ENCODE measurements at places on chromosomes 2 and 18.
A peak's percentile ranks its signal among the peaks of the same experiment; 100 is the strongest.

- no peak for DNase-seq
Measured at GRCh38 chr2:105187531-105187930, 54.0 kb upstream of the GPR45 start.

DNA sequence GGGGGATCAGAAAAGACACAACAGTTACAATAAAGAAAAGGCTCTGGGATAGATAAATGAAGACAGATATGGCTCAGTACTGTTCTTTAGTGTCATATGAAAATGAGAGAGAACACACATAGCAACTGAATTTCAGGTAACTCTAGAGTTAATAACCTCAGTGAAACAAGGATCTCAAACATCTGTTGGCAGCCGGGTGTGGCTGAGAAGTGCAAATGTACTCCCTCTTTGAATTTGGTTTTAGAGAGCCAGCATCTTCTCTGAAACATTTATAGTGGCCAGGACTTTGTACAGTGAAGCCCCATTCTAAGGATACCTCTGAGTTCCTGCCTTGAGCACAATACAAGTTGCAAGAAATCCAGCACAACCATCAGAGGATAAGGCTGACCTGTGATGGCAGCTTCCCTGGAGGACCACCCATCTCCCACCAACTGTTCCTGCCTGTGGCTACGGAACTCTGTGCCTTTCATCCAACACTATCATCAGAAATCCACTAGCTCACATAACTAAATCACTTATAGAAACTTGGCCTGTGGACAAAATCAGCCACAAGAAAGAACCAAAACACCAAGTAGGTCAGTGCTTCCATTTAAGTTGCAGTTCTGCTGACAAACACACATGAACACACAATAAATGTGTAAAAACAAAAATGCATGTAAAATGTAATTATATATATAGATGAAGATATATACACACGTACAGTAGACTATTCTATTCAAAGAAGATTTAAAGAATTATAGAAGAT is 37.3 kb upstream of the PEX13 start:
- DNase-seq: no peak

- no peak for DNase-seq
Measured at GRCh38 chr2:101080211-101081068, 70.7 kb downstream of the TBC1D8 start.

GRCh38 chr2:44550561-44550960 is 188.8 kb downstream of the CAMKMT start:
- peak; percentile 9 for DNase-seq

DNA sequence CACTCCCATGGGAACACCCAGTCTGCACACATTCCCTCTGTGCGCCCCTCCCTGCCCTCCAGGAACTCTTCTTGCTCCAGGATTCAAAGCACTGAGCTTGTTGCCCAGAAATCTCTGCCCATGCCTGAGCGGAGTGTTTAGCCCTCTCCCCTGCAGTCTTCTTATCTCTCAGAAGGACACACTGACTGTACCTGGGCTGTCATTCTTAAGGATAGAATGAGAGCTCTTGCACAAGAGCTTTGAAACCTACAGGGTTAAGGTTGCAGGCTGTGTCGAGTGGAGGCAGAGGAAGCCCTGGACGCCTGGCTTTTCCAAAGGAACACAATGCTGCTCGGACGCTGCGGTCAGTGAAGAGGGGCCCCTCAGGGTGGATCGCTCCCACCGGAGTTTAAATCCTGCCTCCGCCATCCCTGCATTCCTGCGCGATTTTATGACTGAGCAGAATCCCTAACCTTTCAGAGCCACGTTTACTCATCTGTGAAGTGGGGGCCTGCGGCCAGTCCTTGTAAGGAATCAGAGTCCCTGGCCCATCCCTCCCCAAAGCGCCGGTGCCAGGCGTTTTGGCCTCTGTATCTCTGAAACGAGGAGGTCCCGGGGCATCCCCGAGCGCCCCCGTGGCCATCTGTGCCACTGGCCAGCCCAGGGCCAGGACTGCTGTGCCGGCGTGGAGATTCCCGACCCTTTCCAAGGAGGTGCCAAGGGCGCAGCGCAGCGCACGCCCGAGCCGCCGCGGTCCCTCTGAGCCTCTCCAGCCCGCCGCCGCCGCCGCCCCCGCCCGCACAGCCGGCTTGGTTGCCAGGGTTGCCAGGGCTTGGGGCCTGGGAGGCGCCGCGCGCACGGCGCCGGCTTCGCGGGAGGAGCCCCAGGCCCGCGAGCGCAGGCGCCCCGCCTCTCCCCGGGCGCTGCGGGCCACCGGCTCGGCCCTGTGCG is 58.9 kb downstream of the FAM168B start:
- DNase-seq: peak; percentile 38

- no peak for DNase-seq
Measured at GRCh38 chr18:13641551-13642439, 84.6 kb downstream of the FAM210A start.

DNA sequence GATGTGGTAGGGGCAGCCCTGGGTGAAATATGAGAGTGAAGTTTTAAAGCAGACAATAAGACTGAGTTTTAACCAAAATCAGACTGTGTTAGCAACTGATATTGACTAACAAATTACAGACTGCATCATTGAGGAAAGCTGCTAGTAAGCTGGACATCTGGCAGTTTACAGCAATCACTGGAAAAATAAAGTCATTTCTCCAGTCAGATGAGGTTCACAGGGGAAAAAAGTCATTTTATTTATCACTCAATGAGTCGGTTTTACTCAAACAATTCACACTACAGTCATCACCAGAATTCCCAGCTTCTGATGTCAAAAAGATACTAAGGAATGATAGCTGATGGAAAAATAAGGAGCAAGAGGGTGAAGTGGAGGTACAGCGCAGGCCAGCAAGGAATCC is 10.5 kb upstream of the TMEM177 start:
- DNase-seq: no peak

DNA sequence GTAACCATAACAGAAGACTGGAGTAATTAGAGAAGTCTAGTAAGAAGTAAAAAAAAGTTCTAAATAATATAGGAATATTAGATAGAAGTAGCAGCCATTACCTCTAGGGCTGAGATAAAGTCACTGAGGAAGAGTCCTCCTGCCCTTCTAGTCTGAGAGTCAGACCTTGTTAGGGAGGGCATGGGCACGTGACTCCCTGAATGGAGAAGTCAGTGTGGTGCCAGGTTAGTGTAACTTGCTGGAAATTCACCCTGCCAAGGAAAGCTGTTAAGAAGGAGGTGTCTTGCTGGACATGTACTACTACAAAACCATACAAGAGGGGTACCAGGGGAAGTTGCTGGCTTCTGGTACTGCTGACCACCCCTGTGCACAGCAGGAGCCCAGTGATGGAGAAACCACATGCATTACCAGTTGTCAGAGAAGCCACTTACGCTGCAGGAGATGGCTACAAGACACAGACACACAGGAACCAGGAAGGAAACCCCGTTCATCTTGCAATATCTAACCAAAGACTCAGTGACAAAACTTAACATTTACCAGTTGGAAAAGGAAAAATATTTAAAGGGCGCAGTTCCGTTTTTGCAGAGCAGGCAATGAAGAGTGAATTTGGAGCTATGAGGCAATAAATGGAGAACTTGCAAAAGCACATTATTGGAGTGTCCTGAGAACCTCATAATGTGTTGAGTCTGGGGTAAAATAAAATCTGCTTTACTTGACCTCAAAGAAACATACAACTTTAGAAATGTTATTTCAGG is 77.2 kb upstream of the TLK1 start:
- no peak for DNase-seq

DNA sequence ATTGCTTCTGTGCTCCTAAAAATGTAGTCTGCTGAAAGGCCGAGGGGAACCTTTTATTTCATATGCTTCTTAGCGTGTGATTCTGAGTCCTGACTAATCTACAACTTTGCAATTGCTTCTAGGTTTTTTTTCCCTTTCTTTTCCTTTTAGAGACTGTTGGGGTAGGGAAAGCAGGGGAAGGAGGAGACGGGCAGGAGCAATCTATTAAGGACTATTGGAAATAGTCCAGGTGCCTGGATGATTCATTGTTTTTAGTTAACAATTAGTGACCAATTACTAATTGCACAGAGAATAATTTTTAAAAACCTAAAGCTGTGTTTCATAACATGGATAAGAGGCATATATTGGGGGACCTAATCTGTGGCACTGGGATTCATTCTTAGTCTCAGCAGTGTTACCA is 49.4 kb upstream of the STON1 start:
- no peak for DNase-seq

- DNase-seq: no peak
Measured at GRCh38 chr2:193187816-193188215, 993.1 kb upstream of the TMEFF2 start.

DNA sequence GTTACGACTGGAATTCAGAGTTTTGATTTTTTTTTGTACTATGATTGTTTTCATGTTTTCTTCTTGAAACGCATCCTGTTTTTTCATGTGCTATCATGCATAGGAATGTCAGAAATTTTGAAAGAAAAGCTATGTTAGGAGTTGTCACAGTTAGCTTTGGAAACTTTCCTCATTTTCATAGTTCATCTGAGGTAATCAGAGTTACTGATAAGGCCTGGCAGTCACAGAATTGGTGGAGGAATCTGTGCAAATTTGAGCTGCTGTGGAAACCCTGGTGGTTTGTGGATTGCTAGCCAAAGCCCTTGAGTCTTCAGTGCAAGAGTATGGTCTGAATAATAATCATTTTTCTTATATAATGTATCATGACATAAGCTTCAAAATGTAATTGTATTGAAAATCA is 401.0 kb downstream of the CNTNAP5 start:
- DNase-seq: no peak

DNA sequence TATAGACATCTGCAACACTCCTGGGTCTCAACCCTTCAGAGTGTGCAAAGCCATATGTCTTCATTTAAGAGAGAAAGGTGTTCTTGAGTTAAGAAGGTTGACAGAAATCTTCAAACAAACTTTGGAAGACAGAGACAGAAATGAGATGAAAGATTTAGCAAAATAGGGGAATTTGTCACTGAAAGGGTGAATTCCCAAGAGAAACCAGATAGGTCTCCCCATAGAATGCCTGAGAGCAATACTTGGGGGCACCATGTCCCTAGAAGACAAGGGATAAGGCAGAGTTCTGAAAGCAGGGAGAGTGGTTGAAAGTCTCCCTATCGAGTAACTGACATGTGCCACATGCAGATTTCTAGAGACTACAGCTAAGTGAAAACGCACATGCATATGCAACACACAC is 50.0 kb downstream of the AP1S3 start:
- DNase-seq: no peak

- DNase-seq: peak; percentile 87
Measured at GRCh38 chr2:85418132-85419008, at the start of gene SH2D6. SH2D6 (plus strand) TSS chr2:85418714; CDS start chr2:85429466, 10,752 bp downstream.

DNA sequence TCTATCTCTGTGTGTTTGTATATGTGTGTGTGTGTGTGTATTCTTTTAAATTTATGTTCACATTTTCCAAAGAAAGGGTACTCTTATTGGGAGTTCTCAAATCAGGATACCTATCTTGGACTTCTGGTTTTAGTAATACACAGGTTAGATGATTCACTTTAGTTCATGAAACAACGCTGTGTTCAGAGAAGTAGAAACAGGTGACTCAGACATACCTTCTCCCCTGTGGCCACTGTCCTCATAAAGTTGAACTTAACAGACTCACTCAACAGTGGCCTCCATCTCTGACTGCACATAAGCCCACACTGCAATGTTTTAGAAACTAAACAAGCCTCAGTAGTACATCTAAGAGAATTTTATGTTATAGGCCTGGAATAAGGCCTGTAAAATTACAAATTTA is 566.6 kb upstream of the VRK2 start:
- no peak for DNase-seq

DNA sequence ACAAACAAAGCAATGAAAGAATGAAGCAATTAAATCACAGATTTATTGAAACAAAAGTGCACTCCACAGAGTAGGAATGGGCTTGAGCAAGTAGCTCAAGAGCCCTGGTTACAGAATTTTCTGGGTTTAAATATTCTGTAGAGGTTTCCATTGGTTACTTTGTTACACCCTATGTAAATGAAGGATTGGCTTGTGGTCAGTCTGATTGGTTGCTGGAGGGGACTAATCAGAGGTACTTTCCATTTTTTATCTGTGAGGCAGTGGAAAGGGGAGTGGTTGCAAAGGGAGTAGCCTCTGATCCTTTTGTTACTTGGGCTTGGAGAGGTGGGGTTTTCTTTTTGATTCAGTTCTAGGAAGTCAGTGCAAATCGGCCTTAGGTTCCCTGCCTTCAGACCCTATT is 253.3 kb downstream of the ARL6IP6 start:
- no peak for DNase-seq

DNA sequence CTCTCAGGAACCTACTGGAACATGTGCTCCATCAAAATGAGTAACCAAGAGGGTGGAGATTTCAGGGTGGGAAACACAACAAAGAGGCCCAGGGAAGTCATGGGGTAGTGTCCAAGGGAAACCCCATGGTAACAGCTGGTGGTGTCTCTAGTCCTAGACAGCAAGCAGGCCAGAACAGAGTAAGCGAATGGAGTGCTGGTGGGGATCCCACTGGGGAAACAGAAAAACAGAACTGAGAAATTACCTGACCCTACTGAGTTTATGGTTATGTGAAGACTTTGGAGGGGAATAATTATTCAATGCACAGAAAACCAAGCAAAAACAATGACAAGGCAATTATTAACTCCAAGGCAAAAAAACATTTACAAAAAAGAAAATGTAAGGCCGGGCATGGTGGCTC is 16.9 kb downstream of the ERCC3 start:
- no peak for DNase-seq

- DNase-seq: no peak
Measured at GRCh38 chr2:222545823-222546795, 109.8 kb downstream of the FARSB start.

- DNase-seq: no peak
Measured at GRCh38 chr18:3508576-3509549, 58.9 kb downstream of the TGIF1 start.

DNA sequence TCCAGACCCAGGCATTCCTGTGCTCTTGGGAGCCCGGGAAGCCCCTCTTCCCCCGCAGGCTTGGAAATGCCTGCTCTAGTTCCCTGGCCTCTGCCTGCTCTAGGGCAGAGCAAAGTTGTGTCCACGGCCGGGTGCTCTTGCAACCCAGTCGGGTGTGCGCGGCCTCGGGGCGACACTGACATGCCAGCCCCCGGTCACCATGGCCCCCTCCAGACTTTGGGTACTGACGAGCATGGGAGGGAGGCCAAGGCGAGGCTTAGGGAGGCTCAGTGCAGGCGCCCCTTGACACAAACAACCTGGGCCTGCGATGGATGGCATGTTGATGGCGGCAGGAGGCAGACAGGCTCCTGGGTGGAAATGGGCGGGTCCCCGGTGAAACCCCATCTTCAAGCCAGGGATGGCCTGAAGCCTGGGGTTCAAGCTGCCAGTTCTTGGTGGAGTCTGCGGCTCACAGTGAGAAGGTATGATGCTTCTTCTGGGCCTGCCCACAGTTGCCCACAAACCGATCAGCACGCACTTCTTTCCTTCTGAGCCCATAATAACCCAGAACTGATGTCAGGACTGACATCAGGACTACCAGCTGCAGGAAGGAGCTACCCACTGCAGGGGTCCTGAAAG is 689.9 kb downstream of the DSC3 start:
- DNase-seq: no peak

- DNase-seq: no peak
Measured at GRCh38 chr2:121490584-121491133, 40.0 kb upstream of the RNU4ATAC start.

DNA sequence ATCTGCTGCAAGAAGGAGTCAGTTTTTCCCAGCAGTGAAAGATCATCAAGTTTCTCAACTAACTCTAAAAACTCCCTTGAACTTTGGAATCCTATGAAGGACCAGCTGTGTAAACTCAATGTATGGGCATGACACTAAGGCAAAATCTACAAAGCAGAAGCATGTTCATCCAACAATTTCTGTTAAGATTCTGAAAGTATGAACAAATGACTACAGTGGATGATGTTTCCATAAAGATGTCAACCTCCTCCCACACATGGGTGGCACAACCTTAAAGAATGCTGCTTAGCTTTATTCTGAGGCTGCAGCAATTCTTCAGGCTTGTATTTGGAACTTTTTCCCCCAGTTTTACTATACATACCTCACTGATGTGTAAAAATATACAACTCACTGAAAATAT is 47.2 kb downstream of the WDR33 start:
- no peak for DNase-seq

Data from RWPE1 (cell line).